ENCODE measurements at places on chromosomes 2 and 18.

DNA sequence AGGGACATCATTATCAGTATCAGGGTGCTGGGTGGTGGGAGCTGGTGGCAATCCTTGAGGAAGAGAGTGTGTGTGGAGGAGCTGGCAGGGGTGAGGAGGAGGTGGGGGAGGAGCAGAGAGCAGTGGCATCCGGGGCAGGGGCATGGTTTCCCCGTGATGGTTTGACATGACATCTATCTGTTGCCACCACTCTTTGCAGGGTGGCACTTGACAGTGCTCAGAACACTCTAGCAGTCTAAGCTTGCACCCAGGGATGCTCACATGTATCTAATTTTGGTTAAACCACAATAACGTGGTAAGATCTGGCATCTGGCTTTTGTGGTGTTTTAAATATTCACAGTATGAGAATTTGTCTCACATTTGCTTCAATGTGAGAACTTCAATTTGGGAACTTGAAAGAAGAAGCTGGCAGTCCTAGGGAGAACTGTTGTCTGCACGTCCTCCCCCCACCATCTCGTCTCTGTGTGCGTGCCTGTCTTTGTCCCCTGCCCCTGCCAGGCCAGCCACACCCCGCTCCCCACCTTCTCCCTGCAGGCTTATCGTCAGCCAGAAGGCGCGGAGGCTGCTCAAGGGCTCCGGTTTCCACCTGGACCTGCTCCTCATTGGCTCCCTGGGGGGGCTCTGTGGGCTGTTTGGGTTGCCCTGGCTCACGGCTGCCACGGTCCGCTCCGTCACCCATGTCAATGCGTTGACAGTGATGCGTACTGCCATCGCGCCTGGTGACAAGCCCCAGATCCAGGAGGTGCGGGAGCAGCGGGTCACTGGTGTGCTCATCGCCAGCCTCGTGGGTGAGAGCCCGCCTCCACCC, 11.7 kb downstream of the SLC4A3 start:
- peak; percentile 68 for DNase-seq

DNA sequence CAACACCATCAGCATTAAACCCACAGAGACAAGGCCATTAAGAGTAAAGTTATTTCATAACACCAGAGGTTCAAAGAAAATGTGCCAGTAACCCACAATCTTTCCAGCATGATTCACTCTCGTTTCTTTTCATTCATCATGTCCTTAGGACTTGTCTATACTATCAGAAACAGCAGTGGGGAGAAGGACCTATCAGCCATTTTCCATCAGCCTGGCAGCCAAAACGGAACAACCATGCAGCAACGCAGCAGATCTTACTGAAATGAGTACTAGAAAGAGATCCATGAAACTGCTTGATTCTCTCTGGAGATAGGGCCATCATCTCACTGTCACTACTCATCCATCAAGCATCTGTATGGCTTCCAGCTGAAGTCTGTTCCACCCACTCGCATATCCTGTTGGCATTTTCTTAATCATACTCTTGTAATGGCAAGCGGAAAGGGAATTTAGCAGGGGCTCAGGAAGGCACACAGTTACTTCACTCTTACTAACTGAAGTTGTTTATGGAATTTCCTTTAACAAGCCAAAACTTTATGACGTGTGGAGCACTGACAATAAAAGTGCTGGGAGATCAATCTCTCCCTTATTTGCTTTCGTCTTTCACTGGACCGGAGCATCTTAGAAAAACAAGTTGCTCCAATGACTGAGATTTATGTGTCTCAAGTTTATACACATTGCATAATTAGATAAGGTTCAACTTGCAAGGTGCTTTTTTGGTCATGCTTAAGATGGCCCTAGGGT, 69.7 kb downstream of the EPHA4 start:
- peak; percentile 79 for DNase-seq

DNA sequence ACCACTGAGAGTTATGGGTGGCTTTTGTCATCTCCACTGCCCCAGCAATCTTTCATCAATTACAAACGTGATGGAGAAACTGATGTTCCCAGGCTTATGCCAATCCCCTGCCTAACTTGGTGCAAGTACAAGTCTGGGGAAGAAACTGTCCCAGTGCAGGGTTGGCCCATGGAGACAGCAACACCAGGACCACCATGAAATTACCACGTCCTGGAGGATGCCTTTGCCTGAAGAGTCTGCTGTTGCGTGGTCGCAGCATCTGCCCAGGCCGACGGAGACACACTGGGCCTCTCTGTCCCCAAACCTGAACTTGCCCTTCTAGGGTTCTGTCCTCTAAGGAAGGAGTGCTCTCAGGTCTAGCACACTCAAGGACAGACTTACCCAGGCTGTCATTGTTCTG, 496.8 kb upstream of the RAB6C start:
- no peak for DNase-seq

- DNase-seq, result peak; percentile 82
These were observed 185.4 kb downstream of the FBXO15 start for GRCh38 chr18:73962256-73962655.

GRCh38 chr18:42196651-42197050, 241.6 kb downstream of the PIK3C3 start:
- peak; percentile 58 for DNase-seq

- DNase-seq, result no peak
These were observed 6.7 kb downstream of the TGIF1 start for GRCh38 chr18:3456686-3457069.
